ELR (cell line): ENCODE measurements at places on chromosomes 1 and 21.

- DNase-seq = no peak
Observed at GRCh38 chr1:1926886-1927660, 8.0 kb upstream of the TMEM52 start.

- peak; percentile 61 for DNase-seq
Observed at GRCh38 chr21:16536643-16537434, 807.1 kb downstream of the USP25 start.

DNA sequence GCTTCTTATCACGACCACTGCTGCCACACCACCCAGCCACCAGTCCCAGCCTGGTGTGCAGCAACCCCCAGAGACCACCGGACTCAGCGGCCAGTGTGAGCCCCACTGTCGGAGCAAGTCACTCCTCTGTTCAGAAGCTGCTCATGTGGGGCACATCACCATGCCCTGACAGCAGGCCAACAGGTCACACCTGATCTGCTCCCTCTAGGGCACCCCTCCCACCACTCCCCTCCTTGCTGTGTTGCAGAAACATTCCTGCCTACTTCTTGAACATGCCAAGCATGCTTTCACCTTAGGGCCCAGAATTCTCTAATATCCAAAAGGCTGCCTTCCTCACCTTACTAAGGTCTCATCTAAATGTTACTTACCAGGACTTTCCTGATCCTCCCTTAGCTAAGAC, 146.5 kb downstream of the SLC45A1 start:
- no peak for DNase-seq

DNA sequence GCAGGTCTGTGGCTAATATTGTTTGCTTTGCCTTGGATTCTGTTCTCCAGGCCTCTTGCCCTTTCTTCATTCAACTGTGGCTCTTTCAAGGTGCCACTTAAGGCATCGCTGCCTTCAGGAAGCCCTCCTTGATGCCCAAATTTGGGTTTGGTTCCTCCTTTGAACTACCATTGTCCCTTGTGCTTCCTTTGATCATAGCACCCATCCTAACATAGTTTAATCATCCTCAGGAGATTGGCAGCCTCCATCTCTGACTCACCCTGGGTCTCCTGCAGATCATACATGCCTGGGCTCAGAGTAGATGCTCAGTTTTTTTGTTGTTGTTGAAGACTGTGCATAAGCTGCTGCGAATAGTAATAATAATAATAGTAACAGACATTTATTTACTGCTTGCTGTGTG, 54.4 kb upstream of the ACOT11 start:
- peak; percentile 38 for DNase-seq

DNA sequence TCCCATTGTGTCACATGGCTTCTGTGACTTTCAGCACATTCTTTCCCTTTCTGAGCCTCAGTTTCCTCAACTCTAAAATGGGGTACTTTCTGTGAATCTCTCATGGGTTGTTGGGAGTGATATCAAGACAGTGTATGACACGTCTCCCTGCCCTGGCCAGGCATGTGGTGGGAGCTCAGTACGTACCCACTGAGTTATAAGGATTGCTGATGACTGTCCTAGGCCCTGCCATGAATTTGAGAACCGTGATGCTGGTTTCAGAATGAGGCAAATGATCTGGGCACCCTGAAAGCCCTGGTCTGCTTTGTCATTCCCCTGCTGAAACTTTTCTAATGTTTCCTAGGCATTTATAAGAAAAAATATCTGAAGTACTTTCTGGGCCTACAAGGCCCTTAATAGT, 3.6 kb downstream of the ZNF362 start:
- DNase-seq = no peak

- DNase-seq = no peak
Observed at GRCh38 chr21:26447932-26448475, 125.1 kb downstream of the CYYR1 start.

GRCh38 chr1:212951947-212952640, 1.8 kb downstream of the VASH2 start:
- no peak for DNase-seq

GRCh38 chr1:204977318-204977717, 65.7 kb upstream of the CNTN2 start:
- no peak for DNase-seq

GRCh38 chr1:116325104-116325503, 47.9 kb upstream of the ATP1A1 start:
- DNase-seq = no peak

- peak; percentile 33 for DNase-seq
Observed at GRCh38 chr1:59926381-59927123, at the start of gene CYP2J2. TSS of gene CYP2J2 (minus strand) at chr1:59926773. CDS start at chr1:59926746, 27 bp downstream.

GRCh38 chr1:22246755-22247480, 104.0 kb upstream of the WNT4 start:
- DNase-seq = no peak

DNA sequence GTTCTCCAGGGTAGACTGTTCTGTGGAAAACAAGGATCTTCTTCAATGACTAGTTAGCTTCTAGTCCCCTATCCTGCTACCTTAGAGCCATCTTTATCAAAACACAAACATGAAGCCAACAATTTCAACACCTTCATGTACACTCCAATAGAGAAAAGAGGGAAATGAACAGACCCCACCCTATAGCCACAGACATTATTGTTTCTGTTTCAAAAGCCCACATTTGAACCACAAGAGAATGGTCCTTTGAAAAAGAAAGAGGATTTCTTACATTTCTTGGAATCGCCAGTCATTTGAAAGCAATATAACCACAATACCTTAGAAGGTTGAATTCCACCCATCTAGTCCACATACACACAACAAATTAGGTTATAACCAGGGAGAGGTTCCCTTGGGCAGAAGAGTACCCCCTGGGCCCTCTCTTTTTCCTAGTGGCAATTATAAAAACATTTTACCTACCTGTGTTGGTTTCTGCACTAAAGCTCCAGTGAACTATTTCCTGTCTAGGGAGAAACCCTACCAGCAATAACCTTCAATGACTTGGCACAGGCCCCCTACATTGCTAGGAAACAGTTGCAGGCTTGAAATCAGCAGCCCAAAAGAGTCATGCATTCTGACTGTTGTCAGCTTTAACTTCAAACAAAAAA, 2.7 kb upstream of the LPGAT1 start:
- no peak for DNase-seq

DNA sequence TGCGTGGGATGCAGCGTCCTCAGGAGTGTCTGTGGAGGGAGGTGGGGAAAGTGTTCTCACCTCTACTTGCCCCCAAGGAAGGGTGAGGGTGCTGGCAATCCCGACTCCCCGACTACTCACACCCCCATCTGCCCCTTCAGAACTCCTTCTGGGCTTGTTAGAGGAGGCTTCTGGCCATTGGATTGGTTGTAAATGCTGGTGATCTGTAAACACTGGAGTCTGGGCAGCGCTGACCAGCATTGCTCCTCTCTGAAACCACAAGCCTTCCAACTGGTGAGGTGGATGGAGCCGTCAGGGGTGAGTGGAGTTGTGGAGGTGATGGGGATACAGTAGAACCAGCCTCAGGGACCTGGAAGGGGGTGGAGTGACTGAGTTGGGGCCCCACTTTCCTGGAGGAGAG, 59.3 kb downstream of the NKAIN1 start:
- DNase-seq = no peak

GRCh38 chr1:57879700-57880099, 455.8 kb upstream of the DAB1 start:
- no peak for DNase-seq

DNA sequence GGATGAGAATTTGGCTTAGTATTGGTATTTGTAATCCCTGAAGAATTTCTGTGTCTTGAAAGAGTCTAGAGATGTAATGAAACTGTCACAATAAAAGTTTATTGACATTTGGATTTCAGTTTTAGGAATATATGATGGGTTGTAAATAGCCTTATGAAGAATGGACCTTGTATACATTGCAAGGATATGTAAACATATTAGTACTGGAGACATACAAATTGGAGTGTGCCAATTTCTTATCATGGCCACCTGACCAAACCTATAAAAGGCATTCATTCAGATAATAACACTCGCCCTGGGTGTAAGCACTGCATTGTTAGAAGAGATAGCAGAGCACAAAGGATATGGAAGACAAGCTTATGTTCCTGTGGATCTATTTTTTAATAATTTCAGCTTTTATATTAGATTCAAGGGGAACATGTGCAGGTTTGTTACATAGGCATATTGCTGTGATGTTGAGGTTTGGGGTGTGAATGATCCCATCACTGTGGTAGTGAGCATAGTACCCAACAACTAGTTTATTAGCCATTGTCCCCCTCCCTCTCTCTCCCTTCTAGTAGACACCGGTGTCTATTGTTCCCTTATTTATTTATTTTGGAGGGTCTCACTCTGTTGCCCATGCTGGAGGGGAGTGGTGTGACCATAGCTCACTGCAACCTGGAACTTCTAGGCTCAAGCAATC, 8.6 kb downstream of the S1PR1 start:
- DNase-seq = no peak

DNA sequence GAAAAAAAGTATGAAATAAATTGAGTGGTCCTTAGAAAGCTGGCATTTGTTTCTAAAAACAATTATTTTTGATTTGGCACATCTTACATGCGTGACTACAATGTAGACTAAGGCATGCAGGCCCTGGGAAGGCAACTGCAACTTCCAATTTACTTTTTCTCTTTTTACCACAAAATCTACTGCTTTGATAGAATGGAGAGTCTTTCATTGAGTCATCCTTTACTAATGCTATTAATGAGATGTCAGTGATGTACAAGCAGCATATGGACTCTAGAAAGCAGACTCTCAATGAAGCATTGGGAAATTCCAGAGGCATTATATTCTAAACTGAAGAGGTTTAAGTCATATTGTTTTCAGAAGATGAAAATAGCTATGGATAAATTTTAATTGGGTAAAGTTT, 29.6 kb upstream of the PRRX1 start:
- DNase-seq = peak; percentile 82

GRCh38 chr1:36276688-36277087, 29.5 kb upstream of the SH3D21 start:
- DNase-seq = no peak

- no peak for DNase-seq
Observed at GRCh38 chr1:233237647-233238046, 57.9 kb downstream of the PCNX2 start.

DNA sequence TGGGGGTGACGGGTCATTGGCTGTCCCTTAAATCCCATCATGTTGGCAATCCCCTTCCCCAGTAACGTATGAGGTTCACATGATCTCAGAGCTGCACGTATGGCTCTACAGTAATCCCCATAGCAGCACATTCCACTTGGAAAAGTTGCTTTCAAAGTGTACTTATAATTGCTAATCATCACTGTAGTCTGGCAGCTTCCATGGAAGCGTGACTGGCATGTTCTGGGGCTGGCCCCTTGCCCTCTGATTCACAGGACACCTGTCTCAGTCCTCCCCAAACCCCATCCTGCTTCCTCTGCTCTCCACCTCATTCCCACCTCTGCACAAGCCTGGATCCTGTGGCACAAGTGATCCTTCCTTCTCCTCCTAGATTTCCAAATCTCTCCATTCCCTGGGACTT, 102.2 kb downstream of the TSEN15 start:
- no peak for DNase-seq

- DNase-seq = no peak
Observed at GRCh38 chr1:3494321-3495308, 40.1 kb downstream of the ARHGEF16 start.

DNA sequence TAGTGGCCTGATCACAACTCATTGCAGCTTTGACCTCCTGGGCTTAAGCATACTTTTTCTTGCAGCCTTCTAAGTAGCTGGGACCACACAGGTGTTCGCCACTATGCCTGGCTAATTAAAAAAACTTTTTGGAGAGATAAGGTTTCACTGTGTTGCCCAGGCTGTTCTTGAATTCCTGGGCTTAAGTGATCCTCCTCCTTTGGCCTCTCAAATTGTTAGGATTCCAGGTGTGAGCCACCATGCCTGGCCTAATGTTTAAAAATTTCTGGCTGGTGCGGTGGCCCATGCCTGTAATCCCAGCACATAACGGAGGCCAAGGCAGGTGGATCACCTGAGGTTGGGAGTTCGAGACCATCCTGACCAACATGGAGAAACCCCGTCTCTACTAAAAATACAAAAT, 24.4 kb downstream of the YTHDF2 start:
- DNase-seq = no peak

GRCh38 chr21:38814126-38815059, 8.7 kb downstream of the ETS2 start:
- DNase-seq = no peak

- peak; percentile 93 for DNase-seq
Observed at GRCh38 chr1:1013105-1013921, at the start of gene ISG15. TSS of gene ISG15 (plus strand) at chr1:1013497. CDS start at chr1:1013574, 77 bp downstream.

DNA sequence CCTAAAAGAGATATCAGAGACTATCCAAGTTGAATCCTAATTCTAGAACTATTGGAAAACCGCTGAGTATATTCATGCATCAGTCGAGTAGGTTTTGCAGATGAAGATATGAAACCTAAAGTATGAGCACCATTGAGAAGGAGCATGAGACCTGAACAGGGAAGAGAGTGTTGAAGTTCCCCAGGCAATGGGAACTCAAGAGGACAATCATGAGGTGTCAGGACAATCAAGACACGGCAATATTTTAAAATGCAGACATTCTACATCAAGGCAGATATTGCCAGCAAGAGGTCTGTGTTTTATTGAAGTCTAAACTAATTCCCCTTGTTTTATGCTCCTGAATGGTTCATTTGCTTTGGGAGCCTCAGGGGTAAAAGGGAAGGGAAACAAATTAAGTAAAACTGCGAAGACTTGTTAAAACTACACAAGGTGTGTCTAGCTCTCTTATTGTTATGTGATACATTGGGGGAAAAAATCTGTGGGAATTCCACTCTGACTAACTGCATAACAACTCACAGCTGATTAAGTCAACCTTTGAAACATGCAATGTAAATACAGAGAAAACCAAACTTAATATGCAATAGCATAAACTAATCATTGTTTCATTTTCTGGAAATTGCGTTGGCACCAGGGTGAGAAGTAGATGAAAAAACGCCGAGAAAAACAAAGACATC, 347.9 kb upstream of the ADGRL2 start:
- no peak for DNase-seq

GRCh38 chr1:205435578-205436573, 14.0 kb upstream of the LEMD1 start:
- DNase-seq = no peak

DNA sequence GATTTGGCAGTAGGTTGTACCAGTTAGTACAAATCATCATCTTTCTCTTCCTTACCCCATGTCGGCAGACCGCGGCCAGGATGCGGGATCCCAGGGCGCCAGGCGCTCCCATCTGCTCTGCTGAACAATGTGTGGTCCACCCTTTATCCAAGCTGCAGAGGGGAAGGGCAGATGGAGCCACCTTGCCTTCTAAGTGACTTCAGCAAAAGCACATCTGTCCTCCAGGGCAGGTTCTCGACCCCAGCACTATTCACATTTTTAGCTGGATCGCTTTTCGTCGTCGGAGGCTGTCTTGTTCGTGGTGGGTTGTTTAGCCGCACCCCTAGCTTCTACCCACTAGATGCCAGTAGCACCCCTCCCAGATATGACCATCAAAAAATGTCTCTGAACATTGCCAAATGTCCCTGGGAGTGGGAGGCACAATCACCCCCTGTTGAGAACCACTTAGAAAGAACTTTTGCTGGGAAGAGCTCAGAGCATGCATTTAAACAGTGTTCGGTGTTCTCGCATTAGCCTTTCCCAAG, 58.1 kb upstream of the SIM2 start:
- no peak for DNase-seq

GRCh38 chr1:87642581-87643221, 314.0 kb downstream of the LMO4 start:
- DNase-seq = no peak
